Esophagus squamous epithelium (tissue), 5 donors: ENCODE measurements at places on chromosomes 2 and 18. TPM values are rescaled to one million over a fixed set of nuclear protein-coding genes. Genes with fewer than 3 reads are reported as not detected.

The CACNB4 gene
- 7.2 TPM for total RNA-seq

GRCh38 chr18:44693030-44693784, 12.5 kb downstream of the SETBP1 start:
- no peak for DNase-seq
- H3K27ac ChIP-seq = no peak overlapping the region
- no peak overlapping the region for H3K4me3 ChIP-seq

GRCh38 chr18:63043516-63043915, 276.1 kb downstream of the BCL2 start:
- no peaks in the 10 kb centered on the region for H3K36me3 ChIP-seq
- no peak for DNase-seq
- no peak overlapping the region for H3K4me3 ChIP-seq

DNA sequence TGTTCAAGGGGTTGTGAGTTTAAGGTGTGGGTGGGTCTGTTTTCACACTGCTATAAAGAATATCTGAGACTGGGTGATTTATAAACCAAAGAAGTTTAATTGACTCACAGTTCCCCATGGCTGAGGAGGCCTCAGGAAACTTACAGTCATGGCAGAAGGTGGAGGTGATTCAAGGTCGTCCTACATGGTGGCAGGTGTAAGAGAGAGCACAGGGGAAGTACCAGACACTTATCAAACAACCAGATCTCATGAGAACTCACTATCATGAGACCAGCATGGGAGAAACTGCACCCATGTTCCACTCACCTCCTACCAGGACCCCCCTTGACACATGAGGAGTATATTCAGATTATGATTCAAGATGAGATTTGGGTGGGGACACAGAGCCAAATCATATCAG, 38.0 kb downstream of the RHBDD1 start:
- no peak overlapping the region for H3K27ac ChIP-seq
- DNase-seq = no peak
- no peaks in the 10 kb centered on the region for H3K27me3 ChIP-seq
- H3K4me1 ChIP-seq = no peaks in the 10 kb centered on the region
- H3K36me3 ChIP-seq = peaks cover 33% of the 10 kb centered on the region

- no peaks in the 10 kb centered on the region for H3K4me1 ChIP-seq
- no peak for DNase-seq
- no peak overlapping the region for H3K27ac ChIP-seq
- H3K36me3 ChIP-seq = no peaks in the 10 kb centered on the region
Measured at GRCh38 chr2:239549711-239550255, 149.0 kb upstream of the HDAC4 start.

- H3K27me3 ChIP-seq = no peaks in the 10 kb centered on the region
- no peak overlapping the region for H3K27ac ChIP-seq
- H3K4me3 ChIP-seq = no peak overlapping the region
- no peaks in the 10 kb centered on the region for H3K36me3 ChIP-seq
Measured at GRCh38 chr2:27573452-27573851, 9.4 kb upstream of the ZNF512 start.

DNA sequence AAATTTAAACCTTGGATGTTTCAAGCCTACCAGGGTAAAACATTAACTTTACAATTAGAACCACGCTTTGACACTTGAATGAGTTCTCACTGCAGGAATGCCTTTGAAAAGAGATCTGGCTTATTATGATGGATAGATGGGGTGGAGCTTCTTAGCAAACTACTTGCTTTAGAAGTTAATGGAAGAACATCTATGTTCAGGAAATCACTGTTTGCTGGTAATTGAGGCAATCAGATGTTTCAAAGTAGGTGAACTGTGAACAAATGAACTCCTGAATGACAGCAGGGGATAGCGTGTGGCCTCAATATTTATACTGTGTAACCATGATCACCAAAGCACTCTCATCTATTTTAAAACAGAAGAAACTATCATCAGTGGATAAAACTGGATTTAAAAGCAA, 383.6 kb downstream of the PIK3C3 start:
- no peak overlapping the region for H3K4me3 ChIP-seq
- no peaks in the 10 kb centered on the region for H3K4me1 ChIP-seq
- no peaks in the 10 kb centered on the region for H3K36me3 ChIP-seq

The REL gene
- 17.0 TPM for total RNA-seq

GRCh38 chr2:139271149-139271548, 491.0 kb upstream of the NXPH2 start:
- H3K4me3 ChIP-seq = no peak overlapping the region
- DNase-seq = no peak
- no peak overlapping the region for H3K27ac ChIP-seq

GRCh38 chr2:239409976-239410375, 9.2 kb upstream of the HDAC4 start:
- H3K4me1 ChIP-seq = no peaks in the 10 kb centered on the region
- H3K27me3 ChIP-seq = no peaks in the 10 kb centered on the region
- no peak overlapping the region for H3K4me3 ChIP-seq
- no peaks in the 10 kb centered on the region for H3K36me3 ChIP-seq
- DNase-seq = no peak

GRCh38 chr18:14976736-14977430, 228.9 kb downstream of the ANKRD30B start:
- H3K36me3 ChIP-seq = no peaks in the 10 kb centered on the region
- no peaks in the 10 kb centered on the region for H3K27me3 ChIP-seq
- H3K4me3 ChIP-seq = no peak overlapping the region
- no peak for DNase-seq
- H3K27ac ChIP-seq = no peak overlapping the region

DNA sequence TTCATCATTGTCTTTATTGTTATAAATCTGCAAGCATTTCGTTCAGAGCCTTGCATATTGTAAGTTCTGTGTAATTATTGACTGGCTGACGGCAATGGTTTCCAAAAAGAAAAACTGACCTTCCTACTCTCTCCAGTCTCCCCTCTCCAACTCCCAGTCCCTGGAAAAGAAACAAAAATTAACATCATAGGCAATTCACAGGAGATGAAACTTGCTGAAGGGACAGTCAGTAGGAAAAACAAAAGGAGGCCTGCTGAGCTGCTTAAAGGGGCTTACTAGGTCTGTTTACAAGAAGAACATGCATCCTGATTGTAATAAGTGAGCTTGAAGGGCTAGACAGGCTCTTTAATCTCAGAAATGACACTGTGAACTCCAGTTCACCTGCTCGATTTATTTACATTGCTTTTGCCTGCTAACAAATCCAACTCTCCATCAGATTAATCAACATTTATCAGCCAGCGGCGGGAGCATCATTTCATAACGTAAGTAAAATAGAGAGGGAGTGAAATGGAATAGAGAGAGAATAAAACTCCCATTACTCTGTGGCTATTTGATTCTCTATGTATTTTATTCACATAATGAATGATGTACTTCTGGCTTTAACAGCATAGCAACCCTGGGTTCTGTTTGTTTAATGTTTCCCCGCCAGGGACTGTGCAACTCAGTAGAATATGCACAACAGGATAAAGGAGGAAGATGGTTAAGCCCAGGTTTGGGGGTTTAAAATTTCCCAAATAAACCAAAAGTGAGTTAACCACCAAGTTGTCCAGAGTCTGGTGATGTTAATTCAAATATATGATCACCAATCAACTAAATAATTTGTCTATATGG, 256.7 kb upstream of the SETBP1 start:
- no peak for DNase-seq
- no peak overlapping the region for H3K4me3 ChIP-seq
- no peaks in the 10 kb centered on the region for H3K27me3 ChIP-seq
- no peaks in the 10 kb centered on the region for H3K36me3 ChIP-seq
- no peaks in the 10 kb centered on the region for H3K4me1 ChIP-seq

The CLIP4 gene
- 85.3 TPM for total RNA-seq

DNA sequence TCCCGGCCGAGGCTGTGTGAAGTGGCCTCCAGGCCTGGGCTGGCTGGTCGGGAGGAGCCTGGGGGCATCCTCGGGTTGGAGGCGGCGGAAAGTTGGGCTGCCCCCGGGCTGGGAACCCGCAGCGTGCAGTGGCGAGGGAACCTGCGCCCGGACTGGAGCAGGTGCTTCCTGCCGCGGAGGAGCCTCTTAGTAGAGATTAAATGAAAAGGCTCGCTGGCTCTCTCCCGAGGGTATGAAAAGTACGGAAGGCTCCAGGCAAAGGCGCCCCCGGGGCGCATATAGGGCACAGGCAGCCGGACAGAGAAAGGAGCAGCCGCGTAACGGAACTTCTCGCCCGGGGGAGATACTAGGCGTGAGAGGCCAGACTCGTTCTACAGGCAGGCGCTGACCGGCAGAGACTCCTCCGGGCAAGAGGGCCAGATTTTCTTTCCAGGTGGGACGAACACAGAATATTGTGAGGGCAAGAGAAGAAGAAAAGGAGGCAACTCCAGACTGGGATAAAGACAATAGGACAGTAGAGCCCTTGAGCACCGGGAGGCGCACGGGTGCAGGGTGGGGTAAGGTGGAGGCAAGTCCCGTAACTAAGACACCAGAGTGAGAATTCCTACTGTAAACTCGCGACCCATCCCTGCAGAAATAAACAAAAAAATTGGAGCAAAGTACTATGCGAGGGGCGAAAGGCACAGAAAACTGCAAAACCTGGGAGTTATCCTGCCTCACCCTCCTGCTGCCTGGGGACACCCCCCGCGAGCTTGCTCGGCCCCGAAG, 816 bp downstream of the CDH2 start:
- peaks cover 14% of the 10 kb centered on the region for H3K4me1 ChIP-seq
- peaks cover 11% of the 10 kb centered on the region for H3K27me3 ChIP-seq
- H3K27ac ChIP-seq = no peak overlapping the region
- peak overlapping the region; percentile 54 for H3K4me3 ChIP-seq
- no peaks in the 10 kb centered on the region for H3K36me3 ChIP-seq
- DNase-seq = no peak

DNA sequence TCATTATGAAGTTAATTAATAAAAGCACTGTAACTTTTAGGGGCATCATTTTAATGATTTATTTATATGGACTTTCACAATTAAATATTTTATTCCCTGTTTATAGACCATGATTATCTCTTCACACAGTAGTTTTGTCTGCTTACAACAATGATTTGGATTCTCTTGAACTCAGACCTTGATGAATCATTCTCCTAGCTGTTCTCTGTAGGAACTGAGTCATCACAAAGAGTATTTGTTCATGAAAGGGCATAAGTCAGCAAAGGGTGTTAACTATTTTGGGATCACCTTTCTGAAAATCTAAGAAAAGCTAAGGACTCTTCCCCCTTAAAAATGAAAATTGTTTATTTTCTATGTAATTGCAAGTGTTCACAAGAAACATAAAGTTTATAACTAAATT, 461.1 kb upstream of the UBE2E3 start:
- DNase-seq = no peak
- H3K27me3 ChIP-seq = no peaks in the 10 kb centered on the region

DNA sequence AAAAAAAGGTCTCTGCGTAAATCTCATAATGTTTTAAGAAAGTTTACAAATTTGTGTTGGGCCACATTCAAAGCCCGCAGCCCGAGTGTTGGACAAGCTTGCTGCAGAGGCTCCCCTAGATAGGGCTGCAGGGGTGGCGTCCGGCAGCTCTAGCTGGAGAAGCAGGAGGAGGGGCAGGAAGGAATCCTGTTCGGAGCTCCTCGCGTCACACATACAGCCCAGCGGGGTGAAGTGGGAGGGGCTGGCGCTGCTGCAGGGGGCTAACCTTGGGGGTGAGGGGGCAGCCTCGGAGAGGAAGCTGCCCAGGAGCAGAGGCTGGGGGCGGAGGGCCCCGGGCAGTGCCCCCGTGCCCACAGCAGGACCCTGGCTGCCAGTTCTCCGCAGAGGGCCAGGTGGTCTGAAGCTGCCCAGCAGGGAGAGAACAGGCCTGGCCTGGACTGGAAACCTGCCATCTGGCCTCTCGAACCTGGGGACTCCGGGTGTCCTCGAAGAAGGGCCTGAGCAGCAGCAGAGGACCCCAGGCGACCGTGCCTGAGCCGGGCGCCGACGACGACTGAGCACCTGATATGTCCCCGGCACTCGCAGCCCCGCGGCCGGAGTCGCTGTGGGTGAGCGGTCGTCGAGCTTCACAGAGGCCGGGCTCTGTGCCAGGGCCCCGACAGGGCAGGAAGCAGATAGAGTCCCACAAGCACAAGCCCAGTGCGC, 2.6 kb upstream of the GPR35 start:
- H3K36me3 ChIP-seq = no peaks in the 10 kb centered on the region
- no peak overlapping the region for H3K4me3 ChIP-seq
- no peak for DNase-seq
- H3K27me3 ChIP-seq = no peaks in the 10 kb centered on the region
- no peak overlapping the region for H3K27ac ChIP-seq

DNA sequence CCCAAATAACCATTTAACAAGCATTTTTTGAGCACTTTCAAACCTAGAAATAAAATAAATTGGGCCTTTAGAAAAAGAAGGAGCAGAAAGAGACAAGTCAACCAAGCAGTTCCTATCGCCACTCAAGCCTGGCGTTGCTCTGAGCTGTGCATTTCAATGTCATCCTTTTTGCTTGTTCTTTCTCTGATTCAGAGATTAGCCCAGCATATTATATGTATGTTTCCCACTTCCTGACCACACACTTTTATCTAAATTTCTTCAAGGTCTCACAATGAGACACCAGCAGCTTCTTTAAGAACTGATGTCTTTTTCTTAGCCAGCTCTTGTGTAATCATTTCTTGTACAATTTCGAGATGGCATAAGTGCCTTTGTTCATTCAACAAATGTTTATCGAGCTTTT, 344.5 kb upstream of the ID2 start:
- no peak overlapping the region for H3K4me3 ChIP-seq
- no peak overlapping the region for H3K27ac ChIP-seq
- no peak for DNase-seq
- no peaks in the 10 kb centered on the region for H3K36me3 ChIP-seq

DNA sequence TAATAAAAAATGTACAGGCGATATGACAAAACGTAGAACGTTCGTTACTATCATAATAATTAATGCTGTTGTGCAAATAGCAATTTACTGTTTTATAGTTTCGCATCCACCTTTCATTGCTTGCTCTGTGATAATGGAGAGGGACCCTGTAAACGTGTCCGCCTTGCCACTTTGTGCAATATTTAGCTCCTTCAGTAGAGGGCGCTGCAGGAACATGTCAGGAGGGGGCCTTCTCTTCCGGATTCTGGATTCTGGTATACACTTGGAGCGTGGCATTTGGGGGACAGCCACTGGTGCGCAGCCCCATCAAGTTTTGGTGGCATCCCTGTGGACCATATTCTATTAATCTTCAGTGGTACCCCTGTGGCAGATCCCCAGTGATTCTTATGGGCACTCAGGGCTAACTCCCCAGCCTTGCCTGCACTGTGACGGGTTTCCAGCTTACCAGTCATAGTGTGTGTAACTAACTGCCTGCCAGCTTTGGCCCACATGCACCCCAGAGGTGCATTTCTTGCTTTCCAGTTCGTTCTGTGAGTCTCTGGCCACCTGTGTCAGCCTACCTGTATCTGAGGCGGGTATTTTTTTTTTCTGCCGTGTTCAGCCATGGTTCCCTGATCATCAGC, 140.3 kb downstream of the CYRIA start:
- no peak for DNase-seq
- H3K27ac ChIP-seq = no peak overlapping the region
- H3K4me1 ChIP-seq = no peaks in the 10 kb centered on the region
- H3K4me3 ChIP-seq = no peak overlapping the region

- peaks cover 13% of the 10 kb centered on the region for H3K4me1 ChIP-seq
- no peaks in the 10 kb centered on the region for H3K27me3 ChIP-seq
- H3K4me3 ChIP-seq = no peak overlapping the region
- no peak for DNase-seq
Measured at GRCh38 chr2:10141736-10142639, 19.4 kb downstream of the RRM2 start.

The IL18R1 gene
- total RNA-seq = 5.5 TPM

- H3K4me3 ChIP-seq = no peak overlapping the region
- no peaks in the 10 kb centered on the region for H3K27me3 ChIP-seq
- H3K36me3 ChIP-seq = no peaks in the 10 kb centered on the region
- H3K4me1 ChIP-seq = no peaks in the 10 kb centered on the region
Measured at GRCh38 chr2:238920053-238920452, 72.2 kb downstream of the TWIST2 start.
